ENCODE measurements at places on chromosomes 16 and 17. TPM values are rescaled to one million over a fixed set of nuclear protein-coding genes. Genes with fewer than 3 reads are reported as not detected.

DNA sequence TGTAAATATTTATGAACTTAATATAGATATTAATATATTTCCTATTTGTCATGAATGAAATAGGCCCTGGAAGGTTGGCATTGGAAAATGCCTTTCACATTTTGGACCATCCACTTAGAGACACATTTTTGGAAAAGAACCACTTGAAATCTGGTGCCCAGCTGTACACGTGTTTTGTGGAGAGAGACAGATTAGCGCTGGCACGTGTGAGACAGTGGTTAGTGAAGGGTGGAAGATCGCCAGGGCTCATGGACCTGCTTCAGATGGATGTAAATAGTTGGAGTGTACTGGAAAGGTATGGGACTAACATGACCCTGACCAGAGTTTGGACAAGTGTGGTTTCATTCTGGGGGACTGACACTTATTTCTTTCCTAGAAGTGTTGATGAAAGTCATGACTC lies 222.9 kb downstream of the PRKCA start:
- DNase-seq: no peak

DNA sequence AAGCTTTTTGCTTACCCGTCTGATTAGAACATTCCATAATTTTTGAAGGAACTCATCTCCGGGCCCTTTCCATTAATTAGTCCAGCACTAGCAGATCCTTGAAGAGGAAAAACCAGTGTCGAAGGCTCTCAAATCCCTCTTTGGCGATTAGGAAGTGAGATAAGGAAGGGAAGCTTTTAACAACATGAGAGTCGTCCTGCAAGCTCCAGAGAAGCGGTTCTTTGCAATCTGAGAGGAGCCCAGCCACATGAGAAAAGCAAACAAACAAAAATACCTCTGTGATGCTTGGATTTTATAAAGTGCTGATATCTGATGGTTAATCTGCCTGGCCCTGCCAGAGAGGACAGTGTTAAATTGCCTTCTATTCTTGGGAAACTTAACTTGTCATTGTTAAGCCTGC lies 339.8 kb upstream of the SALL1 start:
- no peak for DNase-seq

DNA sequence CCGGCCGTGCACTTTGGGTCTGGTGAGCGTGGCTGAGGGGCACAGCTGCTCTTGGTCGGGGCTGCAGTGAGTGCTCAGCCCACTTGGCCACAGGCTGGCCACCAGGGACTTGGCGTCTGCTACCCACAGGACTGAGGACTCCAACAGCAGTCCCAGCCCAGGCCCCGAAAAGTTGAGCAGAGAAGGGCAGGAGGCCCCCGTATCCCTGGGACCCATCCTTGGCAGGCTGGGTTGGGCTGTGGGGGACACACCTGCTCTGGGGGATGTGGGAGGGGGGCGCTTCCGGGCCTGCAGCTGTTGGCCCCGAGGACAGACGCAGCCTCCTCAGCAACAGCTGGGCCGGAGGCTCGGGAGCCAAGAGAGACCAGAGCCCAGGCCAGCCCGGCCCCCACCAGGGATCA lies 19.4 kb upstream of the SSTR5 start:
- DNase-seq: no peak

DNA sequence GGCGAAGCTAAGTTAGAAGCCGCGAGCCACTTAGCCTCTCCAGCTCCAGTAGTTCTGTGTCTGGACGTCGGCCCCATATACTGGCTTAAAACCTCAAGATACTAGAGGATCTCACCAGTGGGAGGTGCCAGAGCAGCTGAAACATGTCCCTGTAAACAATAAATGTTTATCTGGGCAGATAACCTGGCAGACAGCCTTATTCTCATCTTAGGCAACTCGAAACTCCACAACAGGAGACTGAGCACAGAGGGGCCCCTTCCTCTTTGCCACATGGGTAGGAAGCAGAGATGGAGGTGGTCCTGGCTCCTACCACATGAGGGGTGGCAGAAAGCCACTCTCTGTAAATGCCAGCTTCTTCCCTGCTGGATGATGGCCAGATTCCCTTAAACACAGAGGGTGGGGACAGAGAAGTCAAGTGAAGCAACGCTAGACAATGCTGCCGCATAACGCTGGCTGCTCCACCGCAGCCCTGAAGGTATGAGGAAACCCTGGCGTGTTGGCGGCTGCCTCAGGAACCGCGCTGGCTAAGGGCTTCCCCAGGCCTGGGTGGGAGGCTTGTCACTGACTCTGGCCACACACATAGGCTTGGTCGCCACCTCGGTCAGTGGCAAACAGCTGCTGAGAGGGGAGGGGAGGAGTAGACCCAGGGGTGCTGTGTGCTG lies 67.9 kb downstream of the HIC1 start:
- DNase-seq: peak; percentile 14

DNA sequence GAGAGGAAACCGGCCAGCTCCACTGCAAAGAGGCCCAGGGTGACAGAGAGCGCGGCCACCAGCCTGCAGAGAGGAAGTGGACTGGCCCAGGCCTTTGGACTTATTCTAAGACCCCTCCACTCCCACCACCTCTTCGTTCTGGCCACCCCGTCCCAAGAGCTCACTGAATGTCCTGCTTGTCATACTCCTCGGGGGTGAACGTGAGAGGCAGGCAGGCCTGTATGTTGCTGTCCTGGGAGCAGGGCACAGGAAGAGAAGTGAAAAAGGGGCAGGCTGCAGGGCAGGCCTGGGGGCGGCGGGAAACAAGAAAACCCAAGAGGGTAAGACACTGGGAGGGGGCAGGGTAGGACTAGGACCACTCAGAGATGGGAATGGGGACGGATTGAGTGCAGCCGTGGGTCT lies 384 bp downstream of the TMEM107 start:
- peak; percentile 51 for DNase-seq

DNA sequence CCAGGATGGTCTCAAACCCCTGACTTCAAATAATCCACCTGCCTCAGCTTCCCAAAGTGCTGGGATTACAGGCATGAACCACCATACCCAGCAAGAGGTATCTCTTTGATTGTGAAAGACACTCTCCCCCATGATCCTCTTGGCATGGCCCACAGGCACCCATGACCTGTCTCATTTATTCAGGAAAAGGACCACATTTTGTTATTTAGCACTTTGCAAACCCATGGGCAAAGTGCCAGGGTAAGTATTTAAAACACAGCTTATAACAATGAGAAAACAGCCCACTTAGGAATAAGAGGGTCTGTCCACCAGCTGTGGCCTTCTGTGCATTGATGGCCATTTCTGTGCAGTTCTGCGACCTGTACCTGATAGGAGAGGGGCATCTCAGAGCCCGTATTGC lies 12.8 kb upstream of the AKTIP start:
- no peak for DNase-seq

- no peak for DNase-seq
Measured at GRCh38 chr17:72113751-72114150, 7.1 kb upstream of the SOX9 start.

- DNase-seq: no peak
Measured at GRCh38 chr16:85249418-85250146, 137.3 kb upstream of the CIBAR2 start.

DNA sequence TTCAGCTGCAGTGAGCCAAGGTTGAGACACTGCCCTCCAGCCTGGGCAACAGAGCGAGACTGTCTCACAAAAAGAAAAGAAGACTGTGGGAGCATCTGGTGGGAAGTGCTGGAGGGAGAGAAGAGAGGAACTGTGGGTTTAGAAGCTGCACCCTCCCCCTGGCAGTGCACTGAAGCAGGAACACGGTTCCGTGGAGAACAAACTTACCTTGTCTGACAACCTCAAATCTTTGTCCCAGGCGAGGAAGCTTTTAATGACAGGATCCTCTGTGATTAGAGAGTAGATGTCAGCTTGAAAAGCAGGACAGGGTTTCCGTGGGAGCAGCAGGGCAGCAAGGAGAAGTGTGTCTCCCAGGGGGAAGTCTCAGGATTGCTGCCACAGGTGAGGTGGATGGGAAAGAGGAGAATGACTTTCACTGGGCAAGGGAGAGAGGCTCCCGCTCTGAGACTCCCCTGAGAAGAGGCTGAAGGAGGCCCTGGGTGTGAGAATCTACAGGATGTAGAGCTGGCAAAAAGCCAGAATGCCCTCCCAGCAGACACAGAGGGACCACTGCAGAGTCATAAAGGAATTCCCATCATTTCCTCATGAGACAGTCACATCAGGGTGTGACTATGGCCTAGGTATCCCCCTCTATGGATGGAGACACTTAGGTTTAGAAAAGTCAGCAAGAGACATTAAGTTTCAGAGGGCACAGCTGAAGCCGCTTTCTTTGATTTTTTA lies 22.9 kb downstream of the PRR11 start:
- DNase-seq: no peak

GRCh38 chr17:57877803-57878377 lies 28.0 kb upstream of the MRPS23 start:
- no peak for DNase-seq

DNA sequence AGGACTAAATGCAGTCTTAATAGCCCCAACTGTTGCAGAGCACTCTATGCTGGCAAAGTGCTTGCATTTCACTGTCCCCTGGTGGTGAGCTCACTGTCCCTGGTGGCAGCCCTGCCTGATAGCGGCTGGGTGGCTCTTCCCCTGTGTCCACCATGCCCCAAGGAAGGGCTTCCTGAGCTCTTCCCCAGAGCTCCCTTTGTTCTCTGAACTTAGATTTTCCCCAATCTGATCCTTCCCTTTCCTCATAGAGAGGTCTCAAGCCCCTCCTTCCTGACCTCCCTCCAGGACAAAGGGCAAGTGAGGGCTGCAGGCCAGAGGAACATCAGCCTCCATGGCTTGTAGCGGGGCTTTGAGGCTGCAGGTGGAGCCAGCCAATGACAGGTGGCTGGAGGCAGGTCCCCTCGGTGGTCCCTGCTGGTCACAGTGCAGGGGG lies 17.0 kb downstream of the BEAN1 start:
- DNase-seq: no peak

DNA sequence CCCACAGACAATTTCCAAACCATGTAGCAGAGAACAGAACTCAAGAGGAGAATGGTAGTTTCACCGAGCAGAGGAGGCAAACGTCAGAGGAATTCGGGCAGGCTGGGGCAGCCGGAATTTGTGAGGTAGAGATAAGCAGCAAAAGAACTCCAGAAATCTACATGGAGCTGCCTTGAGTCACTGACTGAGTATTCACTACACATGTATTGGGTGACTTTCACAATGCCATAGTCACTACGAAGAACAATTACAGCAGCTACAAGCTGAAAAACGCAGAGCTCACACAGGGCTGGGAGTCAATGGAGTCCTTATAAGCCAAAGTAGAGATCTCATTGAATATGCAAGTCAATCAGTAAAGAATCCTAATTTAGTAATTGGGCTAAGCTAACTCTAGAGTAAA lies 13.4 kb downstream of the CMC2 start:
- DNase-seq: peak; percentile 93

DNA sequence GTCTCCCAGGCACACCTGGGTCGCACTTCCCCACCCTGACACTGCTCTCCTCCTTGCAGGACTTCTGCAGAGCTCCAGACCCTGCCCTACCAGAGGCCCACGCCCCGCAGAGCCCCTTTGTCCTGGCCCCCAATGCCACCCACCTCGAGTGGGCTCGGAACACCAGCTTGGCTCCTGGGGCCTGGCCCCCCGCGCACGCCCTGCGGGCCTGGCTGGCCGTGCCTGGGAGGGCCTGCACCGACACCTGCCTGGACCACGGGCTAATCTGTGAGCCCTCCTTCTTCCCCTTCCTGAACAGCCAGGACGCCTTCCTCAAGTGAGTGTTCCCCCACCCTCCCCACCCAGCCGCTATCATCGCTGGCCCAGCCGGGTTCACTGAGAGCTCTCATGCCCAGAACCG lies 79.6 kb downstream of the MGAT5B start:
- no peak for DNase-seq

GRCh38 chr16:29844575-29845331 lies 18.3 kb downstream of the CDIPT start:
- DNase-seq: no peak

- DNase-seq: peak; percentile 96
Measured at GRCh38 chr17:42518046-42518754, 17.8 kb upstream of the NAGLU start.

GRCh38 chr16:66600477-66600876 lies 4.0 kb upstream of the CMTM3 start:
- no peak for DNase-seq

DNA sequence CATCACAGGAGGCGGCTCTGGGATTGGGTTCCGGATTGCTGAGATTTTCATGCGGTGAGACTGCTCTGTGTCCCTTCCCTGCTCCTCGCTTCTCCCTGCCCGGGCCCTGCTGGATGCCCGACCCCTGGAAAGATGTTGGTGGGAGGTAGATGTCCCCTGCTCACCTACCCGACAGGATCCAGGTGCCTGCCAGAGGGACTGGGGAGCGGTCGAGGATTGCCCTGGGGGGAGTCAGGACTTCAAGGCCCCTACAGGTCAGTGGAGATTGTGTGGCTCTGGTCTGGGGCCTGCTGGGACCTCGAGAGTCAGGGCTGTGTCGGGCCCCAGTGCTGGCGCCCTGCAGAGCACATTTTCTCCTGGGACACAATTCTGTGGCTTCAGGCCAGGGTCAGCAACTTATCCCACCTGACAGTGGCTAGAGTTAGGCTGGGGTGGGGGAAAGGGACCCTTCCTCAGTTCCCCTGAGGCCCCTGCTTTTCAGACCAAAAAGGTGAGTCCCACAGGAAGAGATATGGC lies 3.3 kb downstream of the DECR2 start:
- DNase-seq: no peak

- peak; percentile 83 for DNase-seq
Measured at GRCh38 chr17:10295728-10296343, 77.0 kb downstream of the MYH13 start.

DNA sequence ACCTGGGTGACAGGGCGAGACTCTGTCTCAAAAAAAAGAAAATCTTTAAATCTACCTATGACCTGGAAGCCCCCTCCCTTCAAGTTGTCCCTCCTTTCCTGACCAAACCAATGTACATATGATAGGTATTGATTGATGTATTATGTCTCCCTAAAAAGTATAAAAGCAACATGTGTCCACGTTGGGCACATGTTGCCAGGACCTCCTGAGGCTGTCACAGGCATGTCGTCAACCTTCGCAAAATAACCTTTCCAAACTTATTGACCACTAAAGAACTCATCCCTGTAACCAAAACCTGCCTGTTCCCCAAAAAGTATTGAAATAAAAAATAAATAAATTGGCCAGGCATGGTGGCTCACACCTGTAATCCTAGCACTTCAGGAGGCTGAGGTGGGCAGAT lies 4.4 kb downstream of the OXLD1 start:
- no peak for DNase-seq

- peak; percentile 40 for DNase-seq
Measured at GRCh38 chr17:39960524-39961041, 2.2 kb upstream of the GSDMA start.

DNA sequence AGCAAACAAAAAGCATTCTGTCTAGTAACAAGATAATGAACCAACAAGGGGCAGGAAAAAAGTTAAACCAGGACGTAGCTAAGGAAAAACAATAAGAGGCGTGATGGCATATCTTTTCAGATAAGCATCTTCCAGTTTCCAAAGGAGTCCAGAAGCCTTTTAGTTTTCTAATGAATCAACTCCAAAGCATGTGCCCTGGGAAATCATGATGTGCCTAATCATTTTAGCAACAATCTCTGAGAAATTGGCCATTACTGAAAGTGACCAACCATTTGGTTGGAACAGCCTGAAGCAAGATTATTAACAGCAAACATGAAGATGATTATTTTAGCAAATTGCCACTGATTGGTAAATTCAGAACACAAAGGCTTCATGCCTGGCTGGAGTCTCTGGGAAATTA lies 440.9 kb upstream of the MAF start:
- peak; percentile 2 for DNase-seq

The MT1G gene
- total RNA-seq: not detected

The CCL2 gene
- total RNA-seq: 28.3 TPM

The CDRT15L2 gene
- not detected for total RNA-seq

The OR1F1 gene
- not detected for total RNA-seq

The TMEM88 gene
- not detected for total RNA-seq

The PLD6 gene
- total RNA-seq: 0.65 TPM

The PRKAR1A gene
- total RNA-seq: 281 TPM

The SKAP1 gene
- total RNA-seq: not detected

The G6PC1 gene
- not detected for total RNA-seq

The ADAMTS18 gene
- not detected for total RNA-seq

The DRC3 gene
- total RNA-seq: 1.0 TPM

The PRDM7 gene
- total RNA-seq: not detected

All from GM23248 (cell line).